ENCODE measurements at places on chromosomes 7 and 10.

DNA sequence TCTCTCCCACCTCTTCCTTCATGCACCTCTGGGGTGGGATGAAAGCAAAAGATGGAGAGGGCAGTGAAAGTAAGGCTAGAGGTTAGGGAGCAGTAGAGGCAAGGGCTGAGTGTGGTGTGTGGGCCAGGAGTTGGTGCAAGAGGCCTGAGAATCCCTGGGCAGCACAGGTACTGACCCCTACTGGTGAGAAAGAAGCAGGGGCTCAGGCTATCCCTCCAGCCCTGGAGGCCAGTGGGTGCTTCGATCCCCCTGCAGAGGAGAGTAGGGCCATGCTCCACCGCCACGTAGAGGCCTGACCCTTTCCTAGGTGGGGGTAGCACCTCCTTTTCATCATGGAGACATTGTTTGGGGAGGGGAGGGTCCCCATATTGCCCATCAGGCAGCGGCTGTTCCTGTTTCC, 9.8 kb downstream of the CDHR1 start:
- DNase-seq, result no peak

DNA sequence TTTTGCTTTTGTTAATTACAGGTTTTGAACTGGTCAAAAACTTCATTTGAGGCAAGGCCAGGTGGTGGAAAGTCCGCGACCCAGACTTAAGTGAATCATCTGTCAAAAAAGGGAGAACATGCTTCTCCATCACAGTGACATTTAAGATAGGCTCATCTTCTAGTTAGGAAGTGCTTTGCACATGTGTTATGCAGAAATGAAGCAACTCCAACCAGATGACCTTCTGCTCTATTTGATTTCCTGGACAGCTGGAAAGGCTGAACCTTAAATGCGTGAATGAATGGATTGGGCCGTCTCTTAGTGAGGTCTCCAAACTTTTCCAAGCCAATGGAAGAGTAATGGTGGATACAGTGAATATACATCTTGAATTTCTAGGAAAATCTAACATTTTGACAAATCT, 101.6 kb upstream of the FAM13C start:
- DNase-seq, result no peak

DNA sequence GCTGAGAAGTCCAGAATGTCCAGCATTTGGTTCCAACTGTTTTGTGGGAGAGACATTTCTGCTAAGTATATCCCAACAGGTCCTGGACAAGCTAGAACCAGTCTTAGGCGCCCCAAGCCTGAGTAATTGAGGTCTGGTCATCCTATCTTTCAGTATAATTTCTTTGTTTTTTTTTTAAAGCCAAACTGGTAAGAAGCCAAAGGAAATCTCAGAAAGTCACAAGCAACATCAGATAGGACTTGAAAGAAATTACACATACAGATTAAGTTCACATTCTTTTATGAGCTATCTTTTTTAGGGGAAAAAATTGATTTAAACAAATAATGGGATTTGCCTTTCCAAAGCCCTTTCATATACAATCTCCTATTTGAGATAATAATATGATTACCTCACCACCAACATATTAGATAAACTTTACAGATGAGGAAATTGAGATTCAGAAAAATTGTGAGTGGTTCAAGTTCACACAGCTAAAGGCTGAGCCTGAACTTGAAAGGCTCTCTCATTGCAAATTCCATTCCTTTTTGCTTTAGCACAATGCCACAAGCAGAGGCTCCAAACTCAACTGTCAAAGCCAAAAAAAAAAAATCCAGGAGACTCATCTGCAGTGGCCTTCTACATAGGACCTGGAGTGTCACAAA, 15.0 kb downstream of the PDLIM1 start:
- DNase-seq, result no peak

GRCh38 chr7:157889480-157889879, 552.7 kb downstream of the DNAJB6 start:
- no peak for DNase-seq

- no peak for DNase-seq
Measured at GRCh38 chr7:99218406-99219184, 10.7 kb upstream of the KPNA7 start.

DNA sequence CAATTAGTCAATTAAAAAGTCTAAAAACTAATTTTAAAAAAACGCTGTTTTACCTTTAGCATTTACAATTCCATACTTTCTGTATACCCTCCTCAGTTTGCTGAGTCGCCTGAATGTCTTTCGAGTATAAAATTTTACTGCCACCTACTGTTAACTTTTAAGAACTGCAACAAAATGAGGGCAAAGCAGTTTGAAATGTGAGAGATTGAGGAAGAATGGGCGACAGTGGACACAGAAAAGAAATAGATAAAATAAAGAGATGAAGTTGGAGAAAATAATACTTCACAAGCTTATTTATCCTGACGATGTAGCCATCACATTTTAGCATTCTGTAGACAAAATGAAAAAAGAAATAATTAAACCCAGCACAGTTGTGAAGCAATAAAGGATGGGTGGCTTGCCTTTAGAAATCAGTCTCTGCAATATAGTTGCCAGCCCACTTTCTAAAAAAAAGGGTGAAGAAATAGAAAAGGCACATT, 110.8 kb upstream of the PTN start:
- DNase-seq, result no peak

- peak; percentile 72 for DNase-seq
Measured at GRCh38 chr7:12686234-12686890, 1.1 kb upstream of the ARL4A start.

GRCh38 chr10:125201108-125201524, 40.8 kb upstream of the CTBP2 start:
- DNase-seq, result no peak

- DNase-seq, result no peak
Measured at GRCh38 chr7:49279891-49280290, 355.5 kb downstream of the CDC14C start.

DNA sequence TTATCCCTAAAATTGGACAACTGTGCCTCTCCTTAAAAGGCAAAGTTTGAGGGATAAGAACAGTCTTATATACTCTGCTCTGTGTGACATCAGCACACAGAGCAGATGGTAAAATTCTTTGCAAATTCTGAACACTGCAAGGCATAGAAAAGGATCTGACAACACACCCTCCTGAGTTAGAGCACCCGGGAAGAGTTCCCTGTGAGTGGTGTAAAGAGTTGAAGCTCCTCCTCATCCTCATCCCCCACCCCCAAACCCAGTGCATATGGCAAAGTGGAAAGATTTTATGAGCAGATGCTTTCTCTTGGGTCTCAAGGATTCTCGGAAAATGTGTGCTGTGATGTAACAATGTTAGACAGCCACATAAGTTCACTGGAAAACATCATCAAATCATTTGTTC, 40.0 kb upstream of the DGKI start:
- DNase-seq, result no peak

DNA sequence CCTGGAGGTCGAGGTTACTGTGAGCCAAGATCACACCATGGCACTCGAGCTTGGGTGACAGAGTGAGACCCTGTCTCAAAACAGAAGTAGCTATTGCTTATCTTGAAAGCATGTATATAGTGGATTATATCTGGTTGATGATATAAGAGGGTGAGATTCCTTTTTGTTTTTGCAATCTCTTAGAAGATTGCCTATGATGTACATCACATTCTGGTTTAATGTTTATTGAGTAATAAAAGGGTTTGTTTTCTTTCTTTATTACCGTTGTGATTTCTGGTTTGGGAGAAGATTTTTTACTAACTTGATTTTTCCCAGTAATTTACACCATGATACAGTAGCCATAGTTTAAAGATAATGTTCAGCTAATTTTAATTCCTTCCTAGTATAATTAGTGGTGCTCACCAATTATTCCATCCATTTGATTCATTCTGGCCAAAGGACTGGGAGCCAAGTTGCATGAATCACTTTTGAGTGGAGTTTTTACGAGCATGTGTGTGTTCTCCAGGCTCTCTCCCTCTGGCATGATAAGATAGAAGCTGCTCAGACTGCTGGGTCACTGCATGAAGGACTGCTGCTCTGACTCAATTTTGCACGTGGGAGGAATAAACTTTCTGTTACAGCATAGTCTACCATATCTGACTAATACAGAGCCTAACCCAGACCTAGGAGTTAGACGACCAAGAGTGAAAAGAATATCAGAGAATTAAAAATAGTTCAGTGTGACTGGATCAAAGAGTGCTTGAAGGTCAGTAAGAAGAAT, 13.5 kb upstream of the TSPAN13 start:
- no peak for DNase-seq
